Cerebellum (tissue), 4 donors: ENCODE measurements at places on chromosomes 11 and 22. TPM values are rescaled to one million over a fixed set of nuclear protein-coding genes. Genes with fewer than 3 reads are reported as not detected.

The CHRDL2 gene
- not detected for total RNA-seq

The IFITM1 gene
- 33.8 TPM for total RNA-seq

The VEGFB gene
- total RNA-seq: 14.2 TPM

The SLC22A8 gene
- 0.18 TPM for total RNA-seq

The SLC22A12 gene
- not detected for total RNA-seq

The NXPE1 gene
- not detected for total RNA-seq

The NRIP3 gene
- 16.7 TPM for total RNA-seq

The GPR83 gene
- 3.6 TPM for total RNA-seq

The OR52H1 gene
- 0.82 TPM for total RNA-seq

The PICK1 gene
- 22.2 TPM for total RNA-seq

The DRD4 gene
- total RNA-seq: 0.64 TPM

The CENPM gene
- 12.2 TPM for total RNA-seq

The RTN4R gene
- 8.0 TPM for total RNA-seq
